ENCODE measurements at places on chromosomes 5 and 9.

DNA sequence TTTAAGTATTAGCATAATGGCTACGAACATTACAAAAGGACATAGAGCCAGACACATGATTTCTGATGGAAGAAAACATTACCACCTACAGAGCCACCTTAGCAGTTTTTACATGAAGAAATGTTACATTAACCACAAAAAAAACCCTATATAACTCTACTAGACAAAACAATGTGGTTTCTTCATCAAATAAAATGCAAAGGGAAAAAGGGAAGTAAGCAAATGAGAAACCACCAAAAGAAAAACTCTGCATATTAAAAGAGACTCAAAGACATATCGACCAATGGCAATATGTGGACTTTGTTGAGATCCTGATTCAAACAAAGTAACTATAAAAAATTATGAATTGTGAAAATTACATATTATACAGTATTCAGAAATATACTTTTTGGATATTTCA, 132.7 kb downstream of the TSSK1B start:
- DNase-seq, result no peak

DNA sequence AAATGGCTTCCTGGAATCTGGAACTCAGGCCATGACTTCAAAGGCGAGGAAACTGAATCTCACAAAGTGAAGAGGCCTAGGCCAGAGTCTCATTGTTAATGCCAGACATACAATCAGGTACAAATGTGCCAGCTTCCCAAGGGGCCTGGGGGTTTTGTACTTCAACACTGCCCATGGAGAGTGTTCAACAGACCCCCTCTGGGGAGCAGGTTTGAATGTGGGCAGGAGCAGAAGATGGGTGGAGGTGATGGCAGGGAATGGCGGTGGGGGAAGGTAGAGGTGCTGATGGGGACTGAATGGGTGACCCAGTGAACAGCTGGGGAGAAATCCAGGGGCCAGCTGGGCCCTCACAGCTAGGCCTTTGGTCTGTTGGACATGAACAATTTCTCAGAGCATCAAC, 12.0 kb downstream of the FOXI1 start:
- DNase-seq, result no peak

GRCh38 chr5:164784230-164784629, 1278.8 kb downstream of the MAT2B start:
- DNase-seq, result no peak

DNA sequence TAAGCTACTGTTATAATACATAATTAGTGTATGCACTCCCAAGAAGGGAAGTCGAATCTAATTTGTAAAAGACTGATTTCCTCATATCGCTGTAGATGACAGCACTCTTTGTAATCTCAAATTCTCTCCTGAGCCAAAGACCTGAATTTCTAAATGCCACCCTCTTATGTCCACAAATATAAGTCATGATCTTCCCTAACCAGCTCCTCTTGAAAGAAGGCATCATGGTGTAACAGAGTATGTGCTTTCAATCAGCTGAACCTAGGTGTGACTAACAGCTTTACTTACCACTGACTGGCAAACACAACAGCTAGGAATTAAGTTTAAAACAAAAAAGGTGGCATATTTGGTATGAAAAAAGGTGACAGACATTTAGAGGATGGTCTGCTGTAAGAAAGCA, 34.0 kb upstream of the CTNNAL1 start:
- DNase-seq, result no peak

GRCh38 chr5:2148312-2149194, 265.8 kb upstream of the IRX4 start:
- no peak for DNase-seq

- DNase-seq, result peak; percentile 88
Observed at GRCh38 chr9:137453643-137454081, 5.5 kb downstream of the NSMF start.

GRCh38 chr9:127555840-127556820, 55.9 kb upstream of the STXBP1 start:
- peak; percentile 80 for DNase-seq

- no peak for DNase-seq
Observed at GRCh38 chr5:60297658-60298057, 402.3 kb downstream of the DEPDC1B start.

- no peak for DNase-seq
Observed at GRCh38 chr9:9112001-9112720, 1312.6 kb upstream of the DMAC1 start.

DNA sequence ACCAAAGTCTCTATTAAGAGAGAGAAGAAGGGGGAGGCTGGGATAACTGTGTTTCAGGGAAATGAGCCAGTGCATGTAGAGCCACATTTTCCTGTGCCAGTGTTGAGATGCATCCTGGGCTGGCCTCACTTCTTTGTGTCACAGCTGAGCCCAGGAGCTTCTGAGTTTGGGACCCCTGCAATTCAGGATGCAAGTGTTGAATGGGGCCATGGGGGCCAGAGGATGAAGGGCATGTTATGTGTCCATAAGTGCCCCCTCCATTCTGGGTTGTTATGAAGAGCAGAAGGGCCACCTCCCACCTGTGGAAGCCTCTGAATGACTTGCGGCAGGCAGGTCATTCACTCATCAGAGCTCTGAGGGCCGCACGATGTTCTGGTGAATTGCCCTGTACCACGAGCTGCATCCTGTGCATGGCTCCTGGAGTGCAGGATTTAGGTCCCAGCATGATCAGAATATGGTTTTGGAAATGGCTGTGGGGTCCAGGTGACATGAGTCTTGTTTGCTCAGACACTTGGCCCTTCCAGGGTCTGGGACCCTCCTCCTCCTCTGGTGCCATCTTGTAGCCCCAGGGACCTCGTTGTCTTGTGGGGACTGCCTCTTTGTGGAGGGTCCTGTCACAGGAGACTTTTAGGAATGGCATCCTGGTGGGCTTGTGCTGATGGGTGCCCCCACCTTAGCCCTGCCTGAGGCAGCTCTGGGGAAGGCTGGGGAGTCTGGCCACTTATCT, 115.4 kb upstream of the PITX1 start:
- no peak for DNase-seq

GRCh38 chr5:142935014-142935413, 164.8 kb downstream of the ARHGAP26 start:
- no peak for DNase-seq

GRCh38 chr9:131422241-131422792, 28.4 kb downstream of the PRRC2B start:
- DNase-seq, result peak; percentile 53

- DNase-seq, result no peak
Observed at GRCh38 chr9:71924576-71924975, 13.1 kb downstream of the C9orf85 start.

DNA sequence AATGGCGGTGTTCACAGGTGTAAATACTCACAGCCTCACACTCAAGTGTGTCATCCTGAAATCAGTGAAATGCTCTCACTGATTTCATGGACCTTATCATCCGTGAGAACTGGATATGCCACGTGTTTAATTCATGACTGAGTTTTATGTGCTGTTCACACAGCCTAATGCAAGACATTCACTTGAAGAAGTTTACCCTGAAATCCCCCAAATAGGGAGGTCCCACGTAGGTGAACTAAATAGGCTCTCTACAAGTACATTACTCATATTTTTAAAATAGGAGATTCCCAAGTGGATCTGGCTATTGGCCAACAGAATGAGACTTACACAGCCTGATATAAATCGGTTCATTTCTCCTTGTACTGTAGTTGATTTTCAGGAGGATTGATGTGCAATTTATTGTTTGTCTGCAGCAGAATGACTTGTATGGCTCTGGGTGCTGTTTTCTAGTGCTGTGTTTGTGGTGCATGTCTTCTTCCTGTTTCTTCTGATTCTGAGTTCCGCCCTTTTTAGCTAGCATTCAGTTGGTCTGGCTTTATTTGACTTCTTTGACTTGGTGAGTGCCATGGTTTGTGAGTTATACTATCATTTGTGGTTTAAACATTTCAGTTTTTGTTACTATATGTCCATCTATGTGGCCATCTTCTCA, 25.1 kb downstream of the TRIO start:
- DNase-seq, result no peak

DNA sequence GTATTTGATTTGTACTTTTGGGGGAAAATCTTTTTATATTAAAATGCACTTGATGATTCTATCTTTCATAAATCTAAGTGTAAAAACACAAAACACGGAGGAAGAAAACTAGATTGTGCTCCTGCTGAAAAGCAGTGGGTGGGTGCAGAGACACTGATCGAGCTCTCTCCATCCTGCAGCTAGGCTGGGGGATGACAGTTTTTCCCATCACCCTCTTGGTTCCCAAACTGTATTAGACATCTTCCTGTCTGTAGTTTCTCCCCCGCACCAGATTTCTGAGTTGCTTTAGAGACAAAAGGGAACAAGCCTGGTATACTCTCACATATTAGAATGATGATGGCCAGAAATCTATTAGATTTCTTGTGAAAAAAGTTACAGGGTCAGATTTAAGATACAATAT, 99.6 kb downstream of the FAM114A2 start:
- DNase-seq, result no peak

DNA sequence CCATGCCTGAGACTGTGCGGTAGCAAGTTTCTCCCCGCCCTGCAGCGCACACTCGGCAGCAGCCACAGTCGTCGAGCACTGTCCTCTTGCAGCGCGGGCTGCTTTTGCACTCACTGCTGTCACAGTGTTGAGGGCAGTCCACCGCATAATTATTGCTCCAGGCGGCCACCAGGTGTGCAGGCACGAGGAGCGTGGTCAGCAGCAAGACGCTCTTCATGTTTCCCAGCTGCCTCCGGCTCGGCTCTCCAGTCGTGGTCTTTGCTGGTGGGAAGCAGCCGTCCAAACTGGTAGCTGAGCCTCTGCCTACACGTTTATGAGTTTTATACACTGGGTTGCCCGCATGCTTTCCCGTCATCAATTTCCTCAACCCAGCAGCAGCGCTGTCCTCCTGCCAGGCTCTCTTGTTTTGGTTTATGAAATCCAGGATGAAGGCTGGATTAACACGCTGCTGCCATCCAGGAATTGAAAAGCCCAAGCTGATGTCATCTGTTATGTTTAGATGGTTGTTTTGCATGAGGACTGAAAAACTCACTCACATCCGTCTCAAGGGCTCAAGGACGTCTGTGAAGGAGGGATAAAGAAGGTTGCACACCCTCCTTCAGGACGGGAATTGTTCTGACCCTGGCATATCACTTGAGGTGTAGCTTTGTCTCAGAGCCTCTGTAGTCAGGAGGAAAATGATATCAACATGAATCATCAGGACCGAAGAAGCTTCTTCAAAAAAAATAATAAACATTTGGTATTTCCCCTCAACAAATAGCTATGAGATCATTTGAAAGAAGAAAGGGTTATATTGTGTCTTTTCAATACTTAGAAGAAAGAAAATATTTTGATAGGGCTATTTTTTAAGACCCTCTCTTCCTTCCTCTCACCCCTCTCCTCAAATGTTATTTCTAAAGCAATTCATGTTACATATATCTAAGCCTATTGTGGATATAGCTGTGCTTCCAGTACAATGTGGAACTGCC, at the start of gene ESM1:
Gene ESM1 (minus strand): TSS at position 293 of the 968 bp plus-strand sequence. CDS start 76 bp downstream, at position 217.
- DNase-seq, result peak; percentile 25

- peak; percentile 38 for DNase-seq
Observed at GRCh38 chr5:90113108-90113507, 296.4 kb downstream of the CETN3 start.
